Tibial nerve (tissue), 4 donors: ENCODE measurements at places on chromosomes 4 and X. TPM values are rescaled to one million over a fixed set of nuclear protein-coding genes. Genes with fewer than 3 reads are reported as not detected.
A peak's percentile ranks its signal among the peaks of the same experiment; 100 is the strongest.

DNA sequence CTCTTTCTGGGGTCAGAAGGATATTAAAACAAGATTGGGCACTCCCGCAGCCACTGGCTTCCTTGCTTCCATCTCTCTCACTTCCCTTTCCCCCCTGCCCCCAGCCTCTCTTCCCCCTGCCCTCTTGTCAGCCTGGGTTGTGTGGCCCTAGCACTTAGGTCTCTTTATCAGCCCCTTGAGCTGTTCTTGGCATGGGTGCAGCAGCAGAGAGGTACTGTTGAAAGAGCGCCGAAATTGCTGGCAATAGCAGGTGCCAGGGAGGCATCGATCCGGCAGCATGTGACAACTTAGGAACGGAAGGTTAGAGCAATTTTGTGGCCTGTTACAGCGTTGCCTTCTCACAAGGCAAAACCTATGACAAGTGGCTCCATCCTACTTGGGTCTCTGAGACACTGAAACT is 333.1 kb upstream of the IGFBP7 start:
- DNase-seq: no peak
- H3K4me3 ChIP-seq: no peak overlapping the region
- H3K27me3 ChIP-seq: no peaks in the 10 kb centered on the region
- H3K36me3 ChIP-seq: no peaks in the 10 kb centered on the region
- H3K27ac ChIP-seq: no peak overlapping the region

DNA sequence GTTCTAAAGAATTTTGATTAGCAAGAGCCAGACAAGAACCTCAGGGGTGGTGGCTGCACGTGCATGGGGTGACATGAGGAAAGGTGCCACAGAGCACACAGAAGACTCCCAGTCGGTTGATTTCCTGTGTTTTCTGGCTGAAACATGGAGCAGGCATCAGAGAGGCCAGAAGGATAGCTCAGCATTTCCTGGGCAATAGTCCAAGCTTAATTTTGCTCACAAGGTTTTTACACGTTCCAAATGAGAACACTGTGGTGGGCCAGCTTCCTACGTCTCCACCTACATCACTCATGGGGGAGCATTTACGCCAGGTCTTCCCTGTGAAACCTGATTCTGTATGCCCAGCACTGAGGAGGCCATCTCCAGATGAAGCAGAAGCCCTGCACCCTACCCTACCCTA is 212.5 kb upstream of the CLNK start:
- DNase-seq: no peak
- no peaks in the 10 kb centered on the region for H3K36me3 ChIP-seq
- no peaks in the 10 kb centered on the region for H3K4me1 ChIP-seq

DNA sequence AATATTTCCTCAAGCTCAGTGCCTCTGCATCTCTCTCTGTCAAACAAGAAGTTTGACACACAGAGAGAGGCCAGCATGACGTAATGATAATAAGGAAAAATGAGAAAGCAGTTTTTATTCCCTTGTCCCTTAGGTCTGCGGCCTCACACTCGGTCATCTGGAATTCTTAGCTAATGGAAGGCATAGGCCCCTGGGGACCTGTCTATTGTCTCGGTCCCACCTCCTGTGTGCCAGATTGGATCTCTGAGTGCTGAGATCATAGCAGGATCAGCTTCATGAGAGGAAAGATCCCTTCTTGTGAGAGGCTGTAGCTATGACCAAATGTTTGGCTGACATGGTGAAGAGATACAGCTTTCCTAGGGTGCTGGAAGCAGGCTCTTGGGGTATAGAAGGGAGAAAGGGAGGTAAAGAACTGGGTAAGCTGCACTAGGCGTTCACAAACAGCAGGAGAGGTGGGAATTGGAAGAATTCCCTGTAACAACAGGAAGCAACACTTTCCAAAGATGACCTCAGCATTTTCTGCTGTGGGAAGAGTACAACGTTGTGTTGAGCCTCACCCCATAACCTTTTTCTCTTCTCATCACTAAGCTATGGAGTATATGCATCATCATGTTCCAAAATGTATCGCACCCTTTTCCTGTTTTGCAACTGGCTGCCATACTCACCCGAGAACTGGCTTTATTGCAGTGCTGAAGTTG is 20.2 kb downstream of the TMEM31 start:
- peak overlapping the region; percentile 43 for H3K27ac ChIP-seq
- peak; percentile 6 for DNase-seq
- peaks cover 39% of the 10 kb centered on the region for H3K27me3 ChIP-seq
- H3K4me1 ChIP-seq: no peaks in the 10 kb centered on the region

GRCh38 chr4:172124656-172125308 is 311.6 kb downstream of the GALNTL6 start:
- no peak overlapping the region for H3K4me3 ChIP-seq
- no peaks in the 10 kb centered on the region for H3K4me1 ChIP-seq
- no peak for DNase-seq
- no peak overlapping the region for H3K27ac ChIP-seq
- H3K27me3 ChIP-seq: no peaks in the 10 kb centered on the region

DNA sequence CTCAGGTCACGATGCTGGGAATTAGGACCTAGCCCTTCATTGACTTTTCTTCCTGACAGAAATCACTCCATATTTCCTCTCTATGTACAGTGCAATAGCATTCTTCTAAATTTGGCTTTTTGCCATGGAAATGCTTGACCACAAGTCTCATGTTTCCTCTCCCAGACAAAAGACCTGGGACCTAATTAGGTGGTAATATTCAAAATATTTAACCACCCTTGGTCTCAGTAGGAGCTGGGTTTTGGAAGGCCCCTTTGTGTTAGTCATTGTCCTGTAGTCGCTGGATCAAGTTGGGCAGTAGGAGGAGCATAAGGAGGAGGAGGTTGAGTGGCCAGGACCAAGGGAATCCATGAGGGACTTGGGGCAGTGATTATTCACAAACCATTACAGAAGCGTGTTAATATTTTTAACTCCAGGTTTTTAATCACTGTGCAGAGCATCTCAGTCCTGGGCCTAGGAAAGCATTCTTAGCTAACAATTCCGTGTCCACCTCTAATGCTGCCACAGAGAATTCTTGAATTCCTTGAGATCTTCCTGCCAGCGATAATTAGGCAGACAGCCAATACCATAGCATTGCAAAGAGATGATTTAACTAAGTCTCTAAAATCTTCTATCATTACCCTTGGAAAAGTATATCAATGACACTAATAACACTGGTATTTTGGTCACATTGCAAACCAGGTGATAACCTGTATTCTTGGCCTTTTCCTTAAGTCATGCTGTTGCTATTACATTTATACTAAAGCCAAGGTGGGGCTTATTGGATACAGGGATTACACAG is 25.0 kb upstream of the SHROOM4 start:
- no peaks in the 10 kb centered on the region for H3K27me3 ChIP-seq
- no peak for DNase-seq
- H3K27ac ChIP-seq: no peak overlapping the region
- no peak overlapping the region for H3K4me3 ChIP-seq
- H3K36me3 ChIP-seq: no peaks in the 10 kb centered on the region

- no peak overlapping the region for H3K27ac ChIP-seq
- H3K4me1 ChIP-seq: no peaks in the 10 kb centered on the region
- no peaks in the 10 kb centered on the region for H3K27me3 ChIP-seq
Measured at GRCh38 chr4:56607926-56608325, 73.2 kb downstream of the HOPX start.

DNA sequence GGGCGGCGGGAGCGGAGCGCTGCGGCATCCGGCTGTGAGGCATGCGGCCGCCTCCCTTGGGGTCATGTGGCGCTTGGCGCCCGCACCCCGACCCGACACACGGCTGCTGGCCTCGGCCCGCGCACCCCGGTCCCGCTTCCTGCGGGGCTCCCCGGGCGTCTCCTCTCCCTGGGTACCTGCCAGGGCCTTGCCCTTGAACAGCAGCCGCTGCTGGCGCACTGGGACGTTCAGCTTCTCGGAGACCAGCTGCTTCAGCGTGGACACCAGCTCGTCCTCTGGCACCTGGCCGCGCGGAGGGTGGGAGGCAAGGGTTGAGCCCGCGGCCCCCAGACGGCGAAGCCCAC is 391 bp downstream of the UBL4A start:
- peak overlapping the region; percentile 67 for H3K27ac ChIP-seq
- H3K4me3 ChIP-seq: peak overlapping the region; percentile 46
- peaks cover 5% of the 10 kb centered on the region for H3K4me1 ChIP-seq
- no peaks in the 10 kb centered on the region for H3K36me3 ChIP-seq

- no peaks in the 10 kb centered on the region for H3K36me3 ChIP-seq
- DNase-seq: no peak
- H3K27me3 ChIP-seq: no peaks in the 10 kb centered on the region
Measured at GRCh38 chr4:152643153-152644035, 36.4 kb downstream of the TMEM154 start.

DNA sequence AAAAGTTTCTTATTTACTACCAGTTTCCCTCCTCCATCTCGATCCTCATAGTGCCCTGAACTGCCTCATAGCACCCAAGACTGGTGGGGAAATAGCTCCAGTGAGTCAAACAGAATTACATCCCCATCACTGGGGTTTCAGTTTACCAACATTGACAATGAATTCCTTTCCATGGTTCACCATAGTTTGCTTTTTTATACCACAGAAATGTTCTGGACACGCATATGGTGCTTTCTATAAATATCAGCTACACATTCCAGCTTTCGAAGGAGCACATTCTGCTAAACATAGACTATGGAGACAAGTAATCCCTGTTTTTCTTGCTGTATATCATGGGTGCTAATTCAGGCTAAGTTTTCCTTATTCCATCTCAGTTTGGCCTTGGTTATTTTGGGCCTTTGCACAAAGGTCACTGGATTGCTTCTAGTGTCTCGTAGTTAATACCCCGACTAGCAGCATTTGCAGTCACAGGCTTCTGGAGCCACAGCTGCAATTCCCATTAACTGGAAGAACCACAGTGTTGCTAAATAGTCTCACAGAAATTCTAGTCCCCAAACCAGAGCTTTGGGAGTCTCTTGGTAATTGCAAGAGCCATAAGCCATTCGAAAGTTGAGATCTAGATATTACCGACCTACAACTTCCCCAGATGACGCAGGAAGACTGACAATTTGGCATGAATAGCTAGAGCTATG is 53.4 kb upstream of the TRPC3 start:
- no peak for DNase-seq
- H3K27ac ChIP-seq: no peak overlapping the region
- H3K27me3 ChIP-seq: no peaks in the 10 kb centered on the region
- H3K36me3 ChIP-seq: no peaks in the 10 kb centered on the region

DNA sequence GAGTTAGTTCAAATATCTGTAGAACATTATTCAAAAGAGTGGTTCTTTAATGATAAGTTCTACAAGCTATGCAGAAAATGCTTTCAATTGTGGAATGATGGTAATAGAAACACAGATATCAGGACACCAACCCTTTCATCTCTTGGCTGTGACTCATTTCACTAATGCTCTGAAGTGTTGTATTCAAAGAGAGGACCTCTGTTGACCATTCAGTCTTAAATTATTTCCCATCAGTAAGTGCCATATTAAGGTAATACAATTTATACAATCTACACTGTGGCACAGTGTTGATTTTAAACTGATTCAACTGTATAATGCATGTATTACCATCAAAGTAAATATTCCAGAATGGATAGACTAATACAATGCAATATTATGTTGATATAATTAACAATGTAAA is 289.0 kb upstream of the ADGRL3 start:
- no peaks in the 10 kb centered on the region for H3K36me3 ChIP-seq
- H3K4me1 ChIP-seq: no peaks in the 10 kb centered on the region

GRCh38 chr4:94068753-94069719 is 138.6 kb upstream of the SMARCAD1 start:
- H3K27me3 ChIP-seq: no peaks in the 10 kb centered on the region
- no peak overlapping the region for H3K27ac ChIP-seq
- DNase-seq: no peak
- H3K4me3 ChIP-seq: no peak overlapping the region

- H3K36me3 ChIP-seq: no peaks in the 10 kb centered on the region
- H3K27me3 ChIP-seq: no peaks in the 10 kb centered on the region
- no peak for DNase-seq
- H3K27ac ChIP-seq: no peak overlapping the region
- H3K4me3 ChIP-seq: no peak overlapping the region
- no peaks in the 10 kb centered on the region for H3K4me1 ChIP-seq
Measured at GRCh38 chr4:153916273-153916755, 127.4 kb upstream of the SFRP2 start.

- H3K4me1 ChIP-seq: no peaks in the 10 kb centered on the region
- no peak overlapping the region for H3K27ac ChIP-seq
- H3K27me3 ChIP-seq: no peaks in the 10 kb centered on the region
- DNase-seq: no peak
- H3K4me3 ChIP-seq: no peak overlapping the region
Measured at GRCh38 chrX:37753384-37753783, 26.5 kb upstream of the CYBB start.

DNA sequence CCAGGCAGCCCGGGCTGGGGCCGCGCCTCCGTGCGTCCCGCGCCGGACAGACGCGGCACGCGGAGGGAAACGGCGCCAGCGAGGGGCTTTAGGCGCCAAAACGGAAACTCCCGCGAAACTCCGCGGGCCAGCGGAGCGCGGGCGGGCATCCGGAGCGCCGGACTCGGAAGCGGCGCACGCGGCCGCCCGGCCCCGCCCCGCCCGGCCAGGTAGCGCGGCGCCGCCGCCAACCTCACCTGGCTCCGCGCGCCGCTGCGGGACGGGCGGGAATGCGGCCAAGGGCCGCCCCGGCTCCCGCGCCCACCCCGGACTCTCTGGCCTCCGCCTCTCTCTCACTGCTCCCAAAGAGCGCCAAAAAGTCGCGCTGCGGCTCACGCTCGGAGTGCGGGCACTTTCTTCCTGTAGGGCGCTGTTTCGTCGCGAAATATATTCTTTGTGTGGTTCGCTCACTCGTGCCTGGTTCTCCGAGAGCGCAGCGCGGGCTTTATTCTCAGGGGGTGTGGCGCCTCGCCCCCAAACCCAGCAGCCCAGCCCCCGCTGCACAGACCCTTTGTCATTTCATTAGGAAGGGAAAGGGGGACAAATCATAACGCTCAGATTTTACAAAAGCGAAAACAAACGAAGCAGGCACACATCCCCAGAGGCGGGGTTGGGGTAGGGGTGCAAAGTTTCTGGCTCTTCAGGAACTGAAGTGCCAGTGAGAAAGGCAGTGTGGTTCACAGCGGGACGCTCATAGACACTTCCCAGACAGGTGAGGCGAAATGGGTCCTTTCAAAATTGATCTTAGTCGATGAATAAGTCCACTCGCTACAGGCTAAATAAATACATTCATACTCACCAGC is 961 bp upstream of the MBNL3 start:
- no peak for DNase-seq
- H3K36me3 ChIP-seq: no peaks in the 10 kb centered on the region
- peak overlapping the region; percentile 63 for H3K4me3 ChIP-seq
- H3K27ac ChIP-seq: peak overlapping the region; percentile 52
- H3K4me1 ChIP-seq: no peaks in the 10 kb centered on the region

NALF2 gene
- 0.30 TPM for total RNA-seq

RHOXF2B gene
- not detected for total RNA-seq

ZNF157 gene
- 0.66 TPM for total RNA-seq

GPC4 gene
- total RNA-seq: 13.2 TPM

MAGEB2 gene
- not detected for total RNA-seq

WNK3 gene
- 2.1 TPM for total RNA-seq

SCD5 gene
- 50.9 TPM for total RNA-seq

MED12 gene
- 30.8 TPM for total RNA-seq

FABP2 gene
- total RNA-seq: not detected

F9 gene
- not detected for total RNA-seq
